ENCODE measurements at places on chromosomes 7 and 10.

DNA sequence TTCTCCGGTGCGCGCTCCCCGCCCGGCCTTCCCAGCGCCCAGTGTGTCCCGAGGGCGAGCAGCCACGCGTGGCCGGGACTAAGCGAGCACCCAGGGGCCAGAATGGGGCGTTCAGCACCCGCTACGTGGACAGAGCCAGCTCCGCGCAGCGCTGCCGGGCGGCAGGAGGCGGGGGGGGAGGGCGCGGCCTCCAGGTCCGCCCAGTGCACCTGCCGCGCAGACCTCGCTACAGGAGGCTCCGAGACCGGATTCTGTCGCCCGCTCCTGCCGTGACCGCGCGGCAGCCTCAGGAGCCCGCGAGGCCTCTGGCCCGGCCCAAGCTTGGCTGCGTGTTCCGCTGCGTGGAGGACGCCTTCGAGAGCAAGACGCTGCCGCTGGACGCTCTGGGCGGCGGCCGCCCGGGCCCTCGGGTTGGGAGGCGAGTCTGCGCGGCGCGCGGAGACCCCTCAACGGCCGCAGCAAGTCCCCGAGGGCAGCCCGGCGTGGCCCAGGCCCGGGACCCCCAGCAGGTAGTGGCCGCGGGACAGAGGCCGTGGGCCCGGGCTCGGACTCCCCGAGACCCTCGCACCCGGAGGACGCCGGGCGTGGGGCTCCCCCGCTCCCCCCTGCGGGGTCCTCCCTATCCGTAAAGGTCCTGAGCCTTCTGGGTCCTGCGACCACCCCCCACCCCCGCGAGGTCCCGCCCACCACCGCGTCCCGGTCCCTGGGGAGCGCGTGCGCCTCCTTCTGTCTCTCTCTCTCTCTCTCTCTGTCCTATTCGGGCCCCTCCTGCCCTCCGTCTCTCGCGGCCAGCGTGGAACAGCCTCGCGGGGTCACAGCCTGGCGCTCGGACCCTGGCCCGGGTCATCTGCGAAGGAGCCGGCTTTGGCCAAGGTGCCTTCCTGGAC lies 904 bp upstream of the DPYSL4 start:
- no peak for DNase-seq

DNA sequence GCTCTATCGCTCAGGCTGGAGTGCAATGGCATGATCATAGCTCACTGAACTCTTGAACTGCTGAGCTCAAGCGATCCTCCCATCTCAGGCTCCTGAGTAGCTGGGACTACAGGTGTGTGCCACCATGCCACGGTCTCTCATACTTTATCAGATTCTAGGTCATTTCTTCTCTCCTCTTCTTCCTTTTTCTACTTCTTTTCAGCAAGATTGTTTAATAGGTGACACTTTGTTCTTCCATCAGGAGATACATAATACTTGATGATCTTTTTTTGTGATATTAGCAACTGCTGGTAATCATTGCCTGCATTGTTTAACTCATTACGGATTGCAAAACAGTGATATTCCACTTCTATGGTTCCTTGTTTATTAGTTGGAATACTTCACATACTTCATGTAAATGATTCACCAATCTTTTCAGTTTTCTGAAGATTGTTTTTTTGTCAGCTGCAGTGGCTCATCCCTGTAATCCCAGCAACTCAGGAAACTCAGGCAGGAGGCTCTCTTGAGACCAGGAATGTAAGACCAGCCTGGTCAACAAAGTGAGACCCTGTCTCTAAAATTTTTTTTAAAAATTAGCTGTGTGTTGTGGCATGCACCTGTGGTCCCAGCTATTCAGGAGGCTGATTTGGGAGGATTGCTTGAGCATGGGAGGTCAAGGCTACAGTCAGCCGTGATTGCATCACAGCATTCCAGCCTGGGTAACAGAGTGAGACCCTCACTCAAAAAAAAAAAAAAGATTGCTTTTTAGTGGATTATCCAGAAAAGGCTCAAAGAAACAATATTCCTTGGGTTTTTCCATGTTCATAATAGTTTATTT lies 36.2 kb upstream of the CHST3 start:
- DNase-seq: no peak

- DNase-seq: peak; percentile 4
These were observed 3.3 kb downstream of the FRMPD2 start for GRCh38 chr10:48271047-48271730.

GRCh38 chr10:1284076-1284475 lies 227.9 kb downstream of the WDR37 start:
- DNase-seq: no peak

- peak; percentile 18 for DNase-seq
These were observed 23.4 kb downstream of the ZPBP start for GRCh38 chr7:50069613-50070012.

DNA sequence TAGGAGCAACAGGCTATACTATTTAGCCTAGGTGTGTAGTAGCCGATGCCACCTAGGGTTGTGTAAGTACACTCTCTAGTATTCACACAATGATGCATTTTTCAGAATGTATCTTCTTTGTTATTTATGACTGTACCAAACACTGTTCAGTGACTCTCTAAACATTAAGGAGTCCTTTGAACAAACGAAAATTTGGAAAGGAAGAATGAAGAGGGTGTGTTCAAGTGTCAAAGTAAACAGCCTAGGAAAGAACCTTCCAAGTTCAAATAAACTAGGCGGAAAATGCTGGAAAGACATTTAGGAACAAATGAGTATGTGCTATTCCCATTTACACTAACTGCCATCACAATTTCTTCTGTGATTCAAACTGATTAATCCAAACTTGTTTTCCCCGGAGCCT lies 142.4 kb downstream of the CHCHD3 start:
- DNase-seq: no peak

GRCh38 chr7:47847207-47847606 lies 101.1 kb downstream of the PKD1L1 start:
- DNase-seq: no peak

- no peak for DNase-seq
These were observed 10.4 kb downstream of the LHPP start for GRCh38 chr10:124472071-124472470.

DNA sequence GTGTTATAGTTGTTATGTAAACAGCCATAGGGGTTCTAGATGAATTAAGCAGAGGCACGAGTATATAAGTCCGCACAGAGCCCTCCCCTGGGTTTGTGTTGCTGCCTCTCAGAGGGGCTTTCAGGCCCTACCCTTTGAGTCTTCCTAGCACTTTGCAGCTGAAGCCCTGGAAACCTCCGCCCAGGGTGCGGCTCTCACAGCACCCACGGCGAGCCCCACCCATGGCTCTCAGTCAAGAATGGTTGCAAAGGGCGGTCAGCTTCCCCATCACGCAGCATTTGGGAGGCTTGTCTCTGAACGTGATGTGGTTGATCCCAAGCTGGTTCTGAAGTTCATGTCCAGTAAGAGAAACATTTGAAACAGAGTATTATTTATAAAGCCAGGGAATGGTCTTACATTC lies 18.8 kb upstream of the INSIG1 start:
- no peak for DNase-seq

- DNase-seq: no peak
These were observed 1228.6 kb upstream of the SORCS1 start for GRCh38 chr10:108393089-108393488.

DNA sequence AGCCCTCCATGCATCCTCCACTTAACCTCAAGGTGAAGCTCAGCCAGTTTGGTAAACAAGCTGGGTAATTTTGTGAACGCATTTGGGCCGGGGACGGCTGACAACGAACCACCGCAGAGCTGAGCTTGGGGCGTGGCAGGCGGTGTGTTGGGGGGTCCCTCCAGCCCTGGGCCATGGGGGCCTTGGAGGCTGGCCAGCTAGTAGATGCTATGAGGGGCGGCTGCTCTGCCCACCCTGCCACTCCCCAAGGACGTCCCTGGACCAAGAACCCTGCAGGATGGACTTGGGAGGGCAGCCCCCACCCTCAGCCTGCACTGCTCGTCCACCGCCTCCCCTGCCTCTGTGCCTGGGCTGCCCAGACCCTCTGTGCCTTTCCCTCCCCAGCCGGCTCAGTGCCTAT lies 12.0 kb upstream of the SCART1 start:
- no peak for DNase-seq

GRCh38 chr10:71714031-71714410 lies 5.6 kb downstream of the C10orf105 start:
- no peak for DNase-seq

GRCh38 chr10:89869180-89869579 lies 167.8 kb downstream of the KIF20B start:
- no peak for DNase-seq

- DNase-seq: no peak
These were observed 5.5 kb upstream of the OPN1SW start for GRCh38 chr7:128781126-128781525.

DNA sequence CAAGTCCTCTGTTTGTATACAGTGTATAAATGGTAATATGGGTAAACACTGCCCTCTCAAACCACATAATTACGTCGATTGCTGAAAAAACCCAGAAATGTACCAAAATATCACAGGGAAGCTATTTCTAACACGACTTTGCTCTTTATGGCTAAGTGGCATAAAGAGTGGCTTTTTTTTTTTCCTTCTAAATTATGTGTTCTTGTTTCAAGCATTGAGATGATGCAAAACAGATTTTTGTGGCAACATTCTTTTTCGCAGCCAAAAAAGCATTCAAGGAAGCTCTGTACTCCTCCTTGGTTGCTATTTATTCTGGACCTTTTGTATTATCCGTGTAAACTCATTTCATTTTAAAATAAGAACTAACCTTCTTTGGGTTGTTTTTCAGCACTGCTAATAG lies 138.9 kb downstream of the VTI1A start:
- DNase-seq: no peak

DNA sequence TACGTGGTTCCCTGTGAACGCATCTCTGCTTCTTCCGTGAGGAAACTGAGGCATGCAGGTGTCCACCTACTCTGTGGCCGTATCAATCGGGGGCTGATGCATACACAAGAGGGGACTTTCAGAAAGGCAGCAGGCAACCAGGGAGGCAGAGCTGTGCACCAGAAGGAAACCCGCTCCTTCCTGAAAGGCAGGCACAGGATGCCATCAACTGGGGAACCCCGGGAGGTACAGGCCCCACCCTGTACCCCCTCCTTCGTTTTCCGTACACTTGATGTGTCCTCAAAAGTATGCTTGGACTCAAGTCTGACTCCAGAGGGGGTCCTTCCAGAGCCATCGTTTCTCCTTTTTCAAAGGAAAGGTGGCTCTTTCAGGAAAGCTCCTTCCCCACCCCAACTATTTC lies 59.5 kb downstream of the ASB13 start:
- DNase-seq: no peak

GRCh38 chr7:32500922-32501341 lies 5.6 kb downstream of the AVL9 start:
- no peak for DNase-seq

GRCh38 chr7:99446096-99446495 lies 7.4 kb downstream of the CPSF4 start:
- DNase-seq: no peak

DNA sequence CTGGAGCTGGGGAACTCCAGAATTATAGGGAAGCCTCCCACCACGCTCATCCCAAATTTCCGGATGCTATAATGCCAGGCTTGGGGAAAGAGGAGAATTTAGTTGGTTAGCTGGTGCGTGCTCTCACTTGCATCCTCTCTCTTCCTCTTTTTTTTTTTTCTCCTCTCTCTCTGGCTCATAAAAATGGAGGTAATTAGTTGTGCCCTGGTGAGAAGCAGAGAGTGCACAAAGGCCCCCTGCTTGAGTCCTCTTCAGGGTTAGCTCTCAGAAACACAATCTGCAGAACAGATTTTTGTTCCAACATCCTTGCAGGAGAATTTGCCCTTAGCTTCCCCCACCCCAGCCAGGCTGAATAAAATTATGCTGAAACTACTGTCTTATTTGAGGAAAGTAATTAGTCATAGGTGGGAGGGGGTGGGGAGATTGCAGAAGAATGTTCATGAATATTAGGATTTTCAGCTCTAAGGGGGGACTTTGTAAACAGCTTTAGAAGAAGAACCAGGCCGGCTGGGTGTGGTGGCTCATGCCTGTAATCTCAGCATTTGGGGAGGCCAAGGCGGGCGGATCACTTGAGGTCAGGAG lies 7.6 kb downstream of the SERPINE1 start:
- no peak for DNase-seq

GRCh38 chr10:60989400-60989876 lies 45.5 kb upstream of the RHOBTB1 start:
- peak; percentile 19 for DNase-seq

- no peak for DNase-seq
These were observed 1.0 kb upstream of the KNDC1 start for GRCh38 chr10:133158756-133159610.

GRCh38 chr7:137961200-137962177 lies 40.4 kb downstream of the CREB3L2 start:
- DNase-seq: peak; percentile 67

- DNase-seq: no peak
These were observed 5.0 kb downstream of the TWIST1 start for GRCh38 chr7:19112274-19113001.

- DNase-seq: no peak
These were observed 15.5 kb downstream of the ACBD5 start for GRCh38 chr10:27225011-27225590.

- no peak for DNase-seq
These were observed 150.7 kb upstream of the KLF14 start for GRCh38 chr7:130884437-130885417.

DNA sequence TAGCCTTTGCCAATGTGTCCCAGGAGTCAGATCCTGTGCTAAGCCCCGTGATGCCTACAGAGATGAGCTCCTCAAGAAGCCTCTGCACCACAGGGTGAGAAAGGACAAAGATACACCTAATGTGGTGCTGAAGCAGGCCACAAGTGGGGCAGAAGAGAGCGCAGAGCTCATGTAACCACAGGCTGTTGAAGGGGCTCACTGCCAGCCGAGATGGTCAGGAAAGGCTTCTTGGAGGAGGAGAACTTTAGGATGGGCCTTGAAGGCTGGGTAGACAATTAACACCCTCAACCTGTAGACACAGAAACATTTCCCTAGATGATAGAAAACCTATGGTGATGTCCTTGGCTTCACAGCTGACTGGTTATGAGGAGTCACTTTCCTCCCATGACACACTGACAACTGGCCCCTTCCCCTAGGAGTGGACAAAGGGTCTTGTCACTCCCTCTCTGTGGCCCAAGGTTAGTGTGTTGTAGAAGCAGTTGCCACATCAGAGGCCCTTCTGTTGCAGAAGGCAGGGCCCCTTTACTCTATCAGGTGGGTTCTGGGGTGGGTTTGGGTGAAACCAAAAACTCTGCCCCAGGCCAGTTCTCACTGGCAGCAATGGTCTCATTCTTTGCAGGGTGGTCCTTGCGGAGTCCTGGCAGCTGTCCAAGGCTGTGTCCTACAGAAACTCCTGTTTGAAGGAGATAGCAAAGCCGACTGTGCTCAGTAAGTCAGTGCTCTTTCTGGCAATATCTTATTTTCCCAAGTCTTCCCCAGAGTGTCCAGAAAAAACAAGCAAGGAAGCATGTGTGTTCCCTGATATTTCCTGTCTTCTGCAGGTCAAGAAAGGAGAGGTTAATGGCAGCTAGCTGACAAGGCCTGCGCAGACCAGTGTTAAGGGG lies 69.2 kb downstream of the MINDY4 start:
- no peak for DNase-seq

Data from GM10248 (cell line).